Activated CD4-positive, CD25-positive, alpha-beta regulatory T cell treated with anti-CD3 and anti-CD28 coated beads, Interleukin-2, amount 50 U/mL, for 24 hours (primary cell): ENCODE measurements at places on chromosomes 7 and 10.

DNA sequence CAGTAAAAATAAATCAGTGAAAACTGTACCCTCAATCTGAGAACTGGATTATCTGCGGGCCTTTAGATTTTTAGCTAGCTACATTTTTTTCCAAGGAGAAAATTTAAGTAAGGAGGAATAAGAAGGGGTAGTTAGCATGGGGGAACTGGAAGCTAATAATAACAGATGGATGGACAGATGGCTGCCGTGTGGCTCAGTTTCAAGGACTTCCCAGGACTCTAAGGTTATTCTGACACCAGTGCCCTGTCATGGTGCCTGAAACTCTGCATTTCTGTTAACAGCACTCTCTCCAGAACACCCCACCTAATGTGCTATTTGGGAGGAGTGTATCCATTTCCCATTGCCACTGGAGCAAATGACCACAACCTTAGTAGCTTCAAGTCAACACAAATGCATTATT lies 75.7 kb upstream of the PDE1C start:
- no peak for ATAC-seq

DNA sequence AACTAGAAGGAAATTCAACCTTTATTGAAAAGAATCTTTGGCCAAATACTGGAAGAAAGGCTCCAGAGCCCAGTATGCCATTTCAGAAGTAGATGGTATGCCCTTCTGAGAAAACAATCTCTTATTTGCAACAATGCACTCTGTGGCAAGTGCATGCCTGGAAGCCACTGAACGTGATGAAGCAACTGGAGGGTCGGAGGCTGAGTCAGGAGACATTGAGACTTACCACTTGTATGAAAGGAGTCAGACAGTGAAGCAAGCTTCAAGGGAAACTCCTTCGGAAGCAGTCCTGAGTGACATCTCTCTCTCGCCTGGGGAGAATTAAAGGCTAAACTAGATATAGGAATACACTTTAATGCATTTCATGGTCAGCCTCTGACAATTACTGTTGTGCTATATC lies 353.7 kb downstream of the NRG3 start:
- no peak for ATAC-seq

- ATAC-seq = peak; percentile 38
These were observed 32.0 kb upstream of the STRIP2 start for GRCh38 chr7:129401967-129402860.

- ATAC-seq = no peak
These were observed 39.9 kb downstream of the OGDH start for GRCh38 chr7:44646176-44646920.

GRCh38 chr10:130543794-130544193 lies 407.6 kb downstream of the GLRX3 start:
- ATAC-seq = no peak

DNA sequence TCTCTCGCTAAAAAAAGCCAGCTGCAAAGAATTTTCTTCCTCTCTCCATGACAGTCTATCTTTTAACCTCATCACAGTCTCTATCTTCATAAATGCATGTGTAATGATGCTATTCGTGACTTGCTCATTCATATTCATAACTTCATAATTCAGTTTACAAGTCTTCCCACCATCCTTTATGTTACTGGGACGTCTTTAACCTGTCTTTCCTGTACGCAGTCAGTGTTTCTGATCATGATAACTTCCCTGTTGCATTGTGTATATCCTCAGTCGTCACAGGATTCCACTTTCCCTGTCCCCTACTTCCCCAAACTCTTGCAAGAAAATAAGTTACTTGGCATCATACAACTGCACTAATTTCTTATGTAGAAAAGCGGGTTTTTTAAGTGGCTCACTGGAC lies 165.6 kb upstream of the ASAH2 start:
- no peak for ATAC-seq

DNA sequence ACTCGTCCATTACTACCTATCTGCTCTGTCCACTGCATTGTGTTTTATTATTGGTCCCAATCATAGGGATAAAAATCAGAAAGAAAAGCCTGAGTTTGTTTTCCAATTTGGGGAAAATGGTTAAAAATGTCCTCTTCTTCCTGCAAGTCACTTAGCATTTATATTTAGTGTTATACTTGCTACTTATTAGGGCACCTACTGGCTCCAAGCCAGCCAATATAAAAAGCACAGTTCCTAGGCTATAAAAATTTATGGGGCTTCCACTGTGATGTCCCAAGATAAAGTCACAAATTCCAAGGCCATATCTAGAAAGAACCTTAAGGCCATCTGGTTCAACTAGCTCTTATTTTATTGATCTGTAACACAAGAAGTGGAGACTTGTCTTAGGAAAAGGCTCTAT lies 3.2 kb downstream of the SLC35B4 start:
- no peak for ATAC-seq

- ATAC-seq = no peak
These were observed 687.3 kb downstream of the KCNMA1 start for GRCh38 chr10:76950354-76950753.

- no peak for ATAC-seq
These were observed 563.7 kb downstream of the GRM8 start for GRCh38 chr7:126689037-126689436.

GRCh38 chr10:106910666-106911065 lies 253.8 kb downstream of the SORCS1 start:
- ATAC-seq = no peak

GRCh38 chr10:109306698-109307097 lies 616.6 kb downstream of the XPNPEP1 start:
- no peak for ATAC-seq

GRCh38 chr7:128830231-128831177 lies at the start of gene FLNC:
FLNC (plus strand) TSS chr7:128830406; CDS start chr7:128830638, 232 bp downstream.
- peak; percentile 57 for ATAC-seq

DNA sequence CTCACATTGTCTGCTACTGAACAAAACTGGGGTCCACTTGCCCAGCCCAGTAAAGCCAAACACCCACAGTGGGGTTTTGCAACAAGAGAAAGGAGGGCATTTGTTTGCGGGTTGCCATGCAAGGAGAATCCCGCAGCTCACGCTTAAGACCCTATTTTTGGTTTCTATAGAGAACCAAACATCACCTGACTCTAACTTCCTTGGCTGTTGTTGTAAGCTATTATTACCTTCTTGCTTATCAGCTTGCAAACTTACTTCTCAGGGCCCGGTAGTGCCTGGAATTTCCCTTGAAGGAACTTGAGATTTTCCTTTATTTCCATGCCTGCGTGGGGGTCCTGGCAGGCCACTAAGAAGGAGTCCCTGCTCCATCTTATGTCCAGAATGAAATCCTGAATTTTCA lies 20.7 kb downstream of the IFIT3 start:
- no peak for ATAC-seq

GRCh38 chr7:84508606-84509005 lies 314.0 kb upstream of the SEMA3A start:
- ATAC-seq = no peak

DNA sequence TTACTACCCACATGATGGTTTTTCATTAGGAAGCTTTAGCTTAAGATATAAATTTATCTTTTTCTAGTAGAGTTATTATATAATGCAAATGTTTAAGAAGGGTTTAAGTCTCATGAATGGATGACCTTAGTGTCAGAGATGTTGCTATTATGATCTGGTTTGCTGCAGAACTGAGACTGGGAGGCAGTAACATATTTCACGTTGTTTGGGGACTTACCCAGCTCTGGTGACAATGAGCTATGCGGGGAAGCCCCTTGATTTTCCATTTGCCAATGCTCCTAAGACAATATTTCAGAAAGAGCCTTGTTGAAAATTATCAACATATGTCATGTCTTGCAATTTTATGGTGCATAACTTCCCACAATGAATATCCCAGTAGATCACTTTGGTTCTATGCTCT lies 754.6 kb downstream of the REEP3 start:
- ATAC-seq = no peak

DNA sequence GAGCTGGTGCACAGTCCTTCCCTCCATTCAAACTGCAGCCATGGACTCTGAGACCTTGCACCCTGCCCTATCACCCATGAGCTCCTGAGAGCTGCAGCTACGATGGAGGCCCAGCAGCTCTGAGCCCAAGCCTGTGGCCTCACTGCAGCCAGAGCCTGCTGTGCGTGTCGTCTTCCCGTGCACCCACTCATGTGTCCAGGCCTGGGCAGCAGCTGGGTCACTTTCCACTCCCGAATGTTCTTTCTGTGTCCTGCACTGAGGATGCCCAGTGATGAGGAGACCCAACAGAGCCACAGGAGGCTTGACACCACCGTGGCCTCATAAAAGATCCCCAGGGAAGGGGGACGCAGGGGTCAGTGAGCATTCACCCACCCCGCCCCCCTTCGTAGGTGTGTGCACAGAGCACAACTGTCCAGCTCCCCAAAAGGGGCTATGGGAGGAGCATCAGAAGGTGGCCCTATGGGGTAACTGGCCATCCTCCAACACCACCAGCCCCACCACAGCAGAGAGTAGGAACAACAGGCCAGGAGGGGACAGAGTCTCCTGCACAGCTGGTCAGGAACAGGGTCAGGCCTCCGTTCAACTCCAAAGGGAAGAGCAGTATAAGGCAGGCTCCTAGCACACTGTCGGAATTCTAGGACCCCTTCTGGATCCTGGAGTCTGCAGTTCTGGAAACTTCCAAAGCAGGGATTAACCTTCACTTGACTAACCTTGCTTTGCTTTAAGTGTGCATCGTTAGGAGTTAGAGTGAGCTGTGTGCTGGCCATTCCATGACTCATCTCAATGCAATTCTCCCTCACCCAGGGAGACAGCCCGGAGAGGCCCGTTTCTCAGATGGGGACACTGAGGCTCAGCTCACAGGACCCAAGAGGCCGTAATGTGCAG lies 52.6 kb downstream of the RASGEF1A start:
- ATAC-seq = no peak

GRCh38 chr7:98722402-98722801 lies 105.3 kb downstream of the NPTX2 start:
- no peak for ATAC-seq

DNA sequence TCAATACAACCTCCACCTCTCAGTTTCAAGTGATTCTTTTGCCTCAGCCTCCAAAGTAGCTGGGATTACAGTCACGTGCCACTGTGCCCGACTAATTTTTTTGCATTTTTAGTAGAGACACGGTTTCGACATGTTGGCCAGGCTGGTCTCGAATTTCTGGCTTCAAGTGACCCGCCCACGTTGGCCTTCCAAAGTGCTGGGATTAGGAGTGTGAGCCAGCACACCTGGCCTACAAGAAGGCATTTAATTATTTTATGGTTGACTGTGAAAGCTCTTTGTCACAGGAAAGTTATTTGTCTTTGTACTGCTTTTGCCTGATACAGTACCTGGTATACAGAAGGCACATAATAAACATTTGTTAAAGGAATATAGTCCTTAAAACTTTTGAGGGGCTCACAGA lies 12.9 kb downstream of the MYOZ1 start:
- no peak for ATAC-seq

GRCh38 chr7:150428671-150429451 lies 21.6 kb upstream of the GIMAP8 start:
- ATAC-seq = no peak

DNA sequence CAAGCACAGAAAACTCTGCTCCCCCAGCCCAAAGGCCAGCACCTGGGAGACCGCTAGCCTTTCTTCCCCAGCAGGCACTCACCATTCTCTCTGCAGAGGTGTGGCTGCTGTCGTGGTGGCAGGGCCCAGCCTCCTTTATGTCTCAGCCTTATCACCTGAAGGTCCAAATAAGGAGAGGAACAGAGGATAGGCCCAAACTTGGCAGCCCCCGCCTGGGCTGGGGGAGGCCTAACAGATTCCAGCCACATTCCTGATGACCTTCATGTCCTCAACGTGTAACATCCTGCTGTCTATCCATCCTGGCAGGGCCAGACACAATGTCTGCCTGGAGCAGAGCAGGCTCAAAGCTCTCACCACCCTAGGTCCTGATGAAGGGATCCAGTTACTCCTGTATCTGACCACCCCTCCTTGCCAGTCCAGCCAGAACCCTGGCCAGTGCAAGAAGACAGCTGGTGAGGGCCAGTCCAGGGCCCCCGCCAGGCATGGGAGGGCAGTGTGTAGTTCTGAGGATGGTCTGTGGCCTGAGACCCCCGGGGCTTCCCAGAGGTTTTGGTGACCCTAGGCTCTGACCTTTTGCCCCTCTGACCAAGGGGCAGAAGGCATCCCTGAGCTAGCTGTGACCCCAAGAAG lies at the start of gene MYL7:
MYL7 (minus strand) TSS at position 112 of the 630 bp plus-strand sequence; CDS start at position 85, 27 bp downstream.
- no peak for ATAC-seq

DNA sequence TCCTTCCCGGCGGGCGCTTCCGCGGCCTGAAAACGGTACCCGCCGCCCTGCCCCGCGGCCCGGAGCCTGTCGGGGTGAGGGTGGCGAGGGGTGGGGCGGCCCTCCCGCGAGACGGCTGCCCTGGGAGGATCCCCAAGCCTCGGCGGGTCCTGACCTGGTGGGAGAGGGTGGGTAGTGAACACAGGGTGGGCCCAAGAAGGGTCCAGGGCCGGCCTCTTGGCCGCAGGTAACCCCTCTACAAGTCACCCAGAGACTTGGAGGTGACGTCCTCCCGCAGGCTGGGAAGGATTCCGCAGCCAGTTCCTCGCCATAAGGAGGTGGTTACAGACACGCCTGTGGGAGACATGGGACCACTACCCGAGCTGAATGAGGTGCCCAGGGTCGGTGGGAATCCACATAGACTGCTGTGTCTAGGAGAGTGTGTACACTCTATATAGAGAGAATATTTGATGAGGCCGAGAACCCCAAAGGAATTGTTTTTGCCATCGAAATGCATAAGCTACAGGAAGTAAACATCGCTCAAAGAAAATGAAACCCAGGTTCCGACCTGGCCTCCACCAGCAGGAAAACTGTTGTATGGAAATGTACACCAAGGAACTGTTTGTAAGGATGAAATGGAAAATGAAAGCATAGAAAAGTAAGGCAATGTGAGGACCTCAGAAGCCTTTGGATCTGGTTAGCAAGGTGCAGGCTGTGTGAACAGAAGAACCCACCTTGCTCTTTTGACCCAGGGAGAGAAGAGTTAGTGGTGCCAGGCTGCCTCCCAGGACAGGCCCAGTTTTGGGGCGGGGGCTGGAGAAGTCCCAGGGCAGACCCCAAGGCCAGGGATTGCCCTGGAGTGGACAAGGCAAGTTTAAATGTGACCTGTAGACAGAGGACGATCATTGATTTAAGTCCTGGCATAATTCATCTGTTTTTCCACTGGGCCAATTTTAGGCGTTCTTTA lies 659 bp downstream of the OPTN start:
- ATAC-seq = peak; percentile 25

- ATAC-seq = no peak
These were observed 148.4 kb downstream of the KLF6 start for GRCh38 chr10:3636356-3637181.

GRCh38 chr10:61464461-61465170 lies 11.4 kb upstream of the TMEM26 start:
- no peak for ATAC-seq

- ATAC-seq = no peak
These were observed 116.8 kb downstream of the ZFAND4 start for GRCh38 chr10:45555795-45556194.

- ATAC-seq = no peak
These were observed 69.5 kb upstream of the AFAP1L2 start for GRCh38 chr10:114473776-114474175.

- ATAC-seq = no peak
These were observed 183.1 kb upstream of the YAE1 start for GRCh38 chr7:39383136-39383535.
